ENCODE measurements at places on chromosomes 2 and 18.

DNA sequence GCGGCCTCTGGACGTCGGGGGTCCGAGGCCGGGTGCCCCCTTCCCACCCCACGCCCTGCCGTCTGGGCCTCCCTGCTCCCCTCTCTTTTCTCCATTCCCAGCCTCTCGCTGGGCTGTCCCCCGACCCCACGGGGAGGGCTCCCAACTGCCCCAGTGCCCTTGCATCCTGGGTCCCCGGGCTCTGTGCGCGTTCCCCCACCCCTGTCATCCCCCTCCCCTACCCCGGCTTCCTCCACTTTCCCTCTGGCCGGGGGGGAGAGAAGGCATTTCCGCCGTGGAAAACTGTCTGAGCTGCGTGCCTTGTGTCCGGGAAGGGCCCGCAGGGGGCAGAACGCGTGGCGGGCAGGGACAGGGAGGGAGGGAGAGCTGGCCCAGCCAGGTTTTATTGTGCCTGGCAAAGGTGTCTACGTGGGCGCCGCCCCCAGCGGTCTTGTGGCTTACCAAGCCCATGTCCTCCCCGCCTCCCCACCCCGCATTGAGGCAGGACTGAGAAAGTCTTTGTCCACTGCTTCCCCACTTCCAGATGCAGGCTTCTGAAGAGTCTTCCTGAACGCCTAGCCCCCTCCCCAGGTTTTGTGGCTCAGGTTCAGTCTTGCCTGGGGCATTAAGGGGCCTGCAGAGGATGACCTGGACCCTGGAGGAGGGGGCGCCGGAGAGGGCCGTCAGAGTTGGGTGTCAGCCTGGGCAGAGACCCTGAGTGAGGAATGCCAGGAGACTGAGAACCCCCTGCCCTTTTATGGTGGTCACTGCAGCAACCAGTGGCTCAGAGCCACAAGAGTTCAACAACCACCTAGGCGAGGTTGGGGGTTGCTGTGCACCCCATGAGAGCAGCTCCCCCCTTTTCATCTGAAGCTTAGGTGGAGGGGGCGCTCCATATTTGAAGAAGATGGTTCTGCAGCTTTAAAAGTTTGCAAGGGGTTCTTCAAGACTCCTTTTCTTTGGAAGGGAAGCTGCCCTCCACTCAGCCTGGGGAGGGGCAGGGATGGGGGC, 1.3 kb downstream of the ITM2C start:
- peak; percentile 39 for DNase-seq

DNA sequence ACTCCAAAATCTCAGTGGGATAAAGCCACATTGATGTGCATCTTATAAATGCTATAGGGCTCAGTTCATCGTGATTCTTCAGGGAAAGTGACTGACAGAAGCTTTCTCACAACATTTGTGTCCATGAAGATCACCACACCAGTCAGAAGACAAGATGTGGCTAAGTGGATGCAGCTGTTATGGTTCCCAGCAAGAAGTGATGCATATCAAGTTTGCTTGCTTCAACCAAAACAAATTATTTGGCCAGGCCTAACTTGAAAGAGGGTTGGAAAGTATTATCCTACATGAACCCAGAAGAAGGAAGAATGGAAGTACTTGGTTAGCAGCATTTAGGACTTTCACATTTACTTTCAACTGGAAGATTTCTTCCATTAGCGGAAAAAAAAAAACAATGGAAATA, 210.0 kb upstream of the ACVR2A start:
- DNase-seq, result no peak

DNA sequence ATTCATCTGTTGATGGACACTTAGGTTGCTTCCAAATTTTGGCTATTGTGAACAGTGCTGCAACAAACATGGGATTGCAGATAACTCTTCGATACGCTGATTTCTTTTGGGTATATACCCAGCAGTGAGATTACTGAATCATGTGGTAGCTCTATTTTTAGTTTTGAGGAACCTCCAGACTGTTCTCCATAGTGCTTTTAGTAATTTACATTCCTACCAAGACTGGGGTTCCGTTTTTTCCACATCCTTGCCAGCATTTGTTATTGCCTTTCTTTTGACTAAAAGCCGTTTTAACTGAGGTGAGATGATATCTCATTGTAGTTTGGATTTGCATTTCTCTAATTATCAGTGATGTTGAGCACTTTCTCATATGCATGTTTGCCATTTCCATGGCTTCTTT, 200.3 kb downstream of the MBD5 start:
- DNase-seq, result no peak

- no peak for DNase-seq
These were observed 210.1 kb downstream of the NDUFA10 start for GRCh38 chr2:239814861-239815601.

DNA sequence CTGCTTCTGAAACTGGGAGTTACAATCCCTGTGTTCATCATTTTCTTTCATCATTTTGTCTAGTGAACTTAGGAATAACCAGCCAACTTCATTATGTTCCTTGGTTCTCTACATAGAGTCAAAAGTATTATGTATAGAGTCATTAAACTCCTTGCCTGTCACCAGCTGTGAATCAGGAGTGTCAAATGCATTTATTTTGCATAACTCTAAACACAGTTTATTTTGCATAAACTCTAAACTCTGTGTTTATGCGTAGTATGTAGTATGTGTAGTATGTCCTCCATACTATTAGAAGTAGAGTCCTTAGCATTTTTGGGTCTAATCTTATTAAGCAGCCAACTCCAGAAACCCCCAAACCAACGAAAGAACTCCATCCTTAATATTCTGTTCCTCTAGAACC, 164.4 kb downstream of the EVA1A start:
- no peak for DNase-seq
